Stimulated activated effector memory CD8-positive, alpha-beta T cell treated with anti-CD3 and anti-CD28 coated beads, Interleukin-12 subunit alpha, Interleukin-12 subunit beta, amount 100 ng/mL, for 72 hours (primary cell): ENCODE measurements at places on chromosomes 6 and 20.

GRCh38 chr20:10798811-10799210 is 125.0 kb upstream of the JAG1 start:
- no peak for DNase-seq

DNA sequence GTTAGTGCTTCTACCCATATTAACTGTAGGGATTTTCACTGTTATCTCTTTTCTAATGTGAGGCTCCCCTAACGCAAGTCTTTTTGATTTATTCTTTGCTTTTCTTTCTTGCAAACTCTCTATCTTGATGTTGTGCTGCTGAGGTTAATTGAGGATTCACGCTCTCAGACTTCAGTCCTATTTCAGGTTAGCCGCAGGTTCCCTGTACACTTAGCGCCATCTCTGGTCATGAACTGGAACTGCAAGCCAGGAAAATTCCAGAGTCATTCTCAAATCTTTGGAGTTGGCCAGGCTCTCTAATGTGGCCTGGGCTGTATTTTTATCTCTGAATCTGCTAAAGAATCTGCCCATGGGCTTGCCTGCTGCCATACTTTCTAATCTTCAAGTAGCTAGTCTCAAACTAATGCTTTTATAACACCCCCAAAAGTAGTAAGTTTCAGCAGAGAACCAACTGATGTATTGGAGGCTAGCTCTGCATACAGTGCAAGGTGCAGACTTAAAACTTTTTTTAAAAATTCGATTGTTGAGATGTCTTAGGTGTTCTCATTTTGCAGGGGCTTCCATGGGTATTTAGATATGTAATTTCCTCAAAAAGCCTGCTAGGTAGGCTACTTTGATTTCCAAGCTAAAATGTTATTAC is 91.1 kb upstream of the OPRM1 start:
- no peak for DNase-seq

DNA sequence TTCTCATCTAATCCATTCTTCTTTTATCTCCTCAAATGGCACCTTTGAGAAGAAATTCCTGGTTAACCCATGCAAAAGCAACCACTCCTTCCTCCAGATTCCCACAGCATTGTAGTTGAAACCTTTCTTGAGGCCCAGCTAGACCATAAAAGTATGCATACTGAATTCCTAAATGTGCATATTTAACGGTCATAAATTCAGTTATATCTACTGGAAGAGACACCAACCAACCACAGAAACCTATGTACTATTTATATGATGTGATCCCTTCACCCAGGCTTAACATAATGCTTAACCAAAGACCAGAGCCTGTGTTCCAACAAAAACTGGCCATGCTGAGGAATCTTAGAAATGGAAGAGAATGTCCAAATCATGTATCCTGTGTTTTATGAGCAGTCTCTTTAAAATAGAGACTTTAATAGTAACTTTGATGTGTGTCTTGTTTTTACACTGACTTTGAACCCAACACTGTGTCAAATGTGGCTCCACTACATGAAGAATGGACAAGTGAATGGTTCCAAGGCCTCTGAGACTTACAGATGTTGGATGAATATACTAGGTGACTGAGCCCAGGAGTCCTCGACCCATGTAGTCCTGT is 11.4 kb upstream of the TAF8 start:
- no peak for DNase-seq

- DNase-seq = no peak
Measured at GRCh38 chr6:132937466-132937906, 123.1 kb downstream of the RPS12 start.

GRCh38 chr6:163148451-163149278 is 265.9 kb upstream of the QKI start:
- no peak for DNase-seq

- no peak for DNase-seq
Measured at GRCh38 chr20:24132246-24132645, 143.7 kb upstream of the GGTLC1 start.

- no peak for DNase-seq
Measured at GRCh38 chr6:156957931-156958547, 180.9 kb downstream of the ARID1B start.

DNA sequence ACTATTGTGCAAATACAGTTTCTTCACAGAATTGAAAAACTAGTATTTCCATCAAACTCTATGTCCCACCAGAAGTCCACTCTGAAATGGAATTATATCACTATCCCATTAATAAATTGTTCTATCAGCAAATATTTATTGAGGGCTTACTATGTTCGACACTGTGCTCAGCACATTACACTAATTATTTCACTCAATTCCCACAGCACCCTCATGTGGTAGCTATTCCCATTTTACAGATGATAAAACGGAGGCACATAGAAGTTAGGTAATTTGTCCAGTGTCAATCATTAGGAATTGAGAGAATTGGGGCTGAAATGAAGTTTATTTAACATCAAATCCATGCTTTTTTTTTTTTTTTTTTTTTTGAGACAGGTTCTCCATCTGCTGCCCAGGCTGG is 52.5 kb downstream of the MKKS start:
- no peak for DNase-seq

DNA sequence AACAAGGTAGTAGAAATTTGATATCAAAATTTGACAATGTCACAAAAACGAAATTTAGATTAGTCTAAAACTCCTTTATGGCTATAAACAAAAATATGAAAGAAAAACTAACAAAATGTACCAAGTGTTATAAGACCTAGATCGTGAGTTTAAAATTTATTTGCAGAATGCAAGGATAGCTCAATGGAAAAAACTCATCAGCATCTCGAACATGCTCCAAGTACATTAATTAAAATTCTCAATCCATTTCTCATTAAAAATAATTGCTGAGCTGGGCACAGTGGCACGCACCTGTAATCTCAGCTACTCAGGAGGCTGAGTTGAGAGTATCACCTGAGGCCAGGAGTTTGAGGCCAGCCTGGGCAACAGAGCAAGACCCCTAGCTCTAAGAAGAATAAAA is 70.8 kb downstream of the MAP3K5 start:
- DNase-seq = no peak

DNA sequence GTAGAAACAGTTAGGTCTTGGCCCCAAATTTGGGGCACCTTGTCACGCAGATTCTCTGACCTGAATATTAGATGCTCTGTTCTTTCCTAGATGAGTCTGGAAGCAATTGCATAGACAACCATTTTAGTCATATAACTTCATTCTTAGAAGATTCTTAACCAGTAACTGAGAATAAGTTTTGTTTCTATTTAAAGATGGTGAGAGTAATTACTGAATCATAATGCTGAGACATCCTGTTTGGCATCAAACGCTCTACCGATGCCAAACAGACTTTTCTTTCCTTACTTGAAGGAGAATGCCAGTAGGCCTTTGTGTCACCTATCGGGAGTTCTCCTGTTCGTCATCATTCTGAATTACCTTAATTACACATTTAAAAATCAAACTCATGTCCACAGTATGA is 131.6 kb upstream of the ID4 start:
- DNase-seq = no peak

GRCh38 chr6:29524444-29525310 is 34.9 kb downstream of the UBD start:
- DNase-seq = no peak

DNA sequence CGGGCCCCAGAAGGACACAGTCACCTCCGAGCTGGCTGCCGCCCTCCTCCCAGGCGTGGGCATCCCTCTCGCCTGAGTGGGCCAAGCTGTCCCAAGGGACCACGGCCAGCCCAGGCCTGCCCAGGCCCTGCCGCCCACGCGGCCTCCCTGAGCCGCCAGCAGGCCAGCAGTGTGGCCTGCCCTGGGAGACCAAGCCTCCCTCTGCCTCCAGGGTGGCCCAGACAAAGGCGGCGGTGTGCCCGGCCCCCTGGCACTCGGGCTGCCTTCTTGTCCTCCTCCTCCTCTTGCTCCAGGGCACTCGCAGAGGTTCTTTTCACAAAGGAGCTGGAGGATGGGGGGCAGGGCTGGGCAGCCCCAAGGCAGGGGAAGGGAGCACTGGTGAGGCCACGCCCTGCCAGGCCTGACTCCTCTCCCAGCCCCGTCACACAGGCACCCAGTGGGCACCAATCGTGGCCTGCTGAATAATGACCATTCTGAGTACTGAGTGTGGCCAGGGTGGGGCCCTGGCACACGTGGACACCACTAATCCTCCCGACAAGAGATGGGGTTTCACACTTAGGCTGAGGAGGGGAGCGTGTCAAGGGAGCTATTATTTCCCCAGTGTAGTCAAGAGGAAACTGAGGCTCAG is 25.3 kb downstream of the NOL4L start:
- DNase-seq = no peak

DNA sequence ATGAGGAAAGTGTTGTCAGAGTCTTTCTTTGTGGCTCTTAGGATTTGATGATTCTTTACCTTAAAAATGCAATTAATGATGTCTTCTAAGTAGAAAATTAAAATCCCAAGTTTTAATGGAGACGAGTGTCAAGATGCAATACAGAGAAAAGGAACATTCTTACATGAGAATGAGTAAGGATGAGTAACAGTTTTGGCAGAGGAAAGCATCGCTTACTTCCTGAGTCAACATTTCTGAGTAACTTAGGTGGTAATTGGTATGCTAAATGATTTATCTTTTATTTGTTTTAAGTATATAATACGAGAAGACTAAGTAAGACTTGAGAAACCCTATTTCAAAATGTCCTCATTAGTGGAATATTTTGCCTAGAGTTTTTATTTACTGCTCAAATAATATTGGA is 101.3 kb downstream of the RTN4IP1 start:
- no peak for DNase-seq

DNA sequence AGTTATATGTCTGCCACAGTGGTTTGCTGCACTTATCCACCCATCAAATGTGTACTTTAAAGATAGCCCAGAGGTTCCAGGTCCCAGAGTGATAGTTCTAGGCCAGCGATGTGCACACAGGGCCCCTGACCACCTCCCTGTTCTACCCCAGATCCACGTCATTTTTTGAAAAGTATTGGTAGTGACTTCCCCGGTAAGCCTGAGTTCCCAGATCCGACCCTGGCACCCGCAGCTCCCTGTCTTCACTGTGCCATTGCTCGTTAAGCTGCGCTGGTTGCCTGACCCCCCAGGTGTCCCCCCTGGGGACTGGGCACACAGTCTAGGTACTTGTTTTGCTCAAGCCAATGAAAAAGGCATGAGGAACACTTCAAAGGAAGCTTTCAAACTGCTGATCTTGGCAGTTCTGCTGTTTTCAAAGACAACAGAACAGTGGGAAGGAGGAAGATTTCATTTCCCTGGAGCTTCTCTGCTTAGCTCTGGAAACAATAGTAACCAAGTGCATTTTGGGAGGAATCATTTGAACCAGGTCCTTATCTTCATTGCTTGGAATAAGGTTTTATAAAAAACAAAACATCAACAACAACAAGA is 116.3 kb upstream of the TAB2 start:
- DNase-seq = no peak

- no peak for DNase-seq
Measured at GRCh38 chr6:136371959-136372358, 82.3 kb upstream of the BCLAF1 start.

DNA sequence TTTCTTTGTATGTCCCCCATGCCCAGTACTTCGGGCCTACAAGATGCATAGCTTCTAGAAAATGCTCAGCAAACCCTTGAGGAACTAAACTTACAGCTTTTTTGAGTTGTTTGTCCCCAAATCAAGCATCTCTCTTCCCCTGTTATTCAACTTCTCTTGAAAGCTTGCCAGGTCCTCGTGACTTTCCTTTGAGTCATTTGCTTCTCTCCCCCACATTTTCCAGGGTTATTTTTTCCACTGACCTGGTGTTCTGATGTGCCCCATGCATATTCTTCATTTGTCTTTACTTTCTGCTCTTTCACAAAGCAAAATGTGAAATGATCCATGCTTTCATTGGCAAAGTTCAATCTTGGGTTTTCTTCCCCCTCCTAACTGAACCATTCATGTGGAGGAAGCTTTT is 204.8 kb downstream of the TFAP2A start:
- no peak for DNase-seq

- DNase-seq = no peak
Measured at GRCh38 chr20:52201395-52201794, 9.8 kb upstream of the ZFP64 start.

DNA sequence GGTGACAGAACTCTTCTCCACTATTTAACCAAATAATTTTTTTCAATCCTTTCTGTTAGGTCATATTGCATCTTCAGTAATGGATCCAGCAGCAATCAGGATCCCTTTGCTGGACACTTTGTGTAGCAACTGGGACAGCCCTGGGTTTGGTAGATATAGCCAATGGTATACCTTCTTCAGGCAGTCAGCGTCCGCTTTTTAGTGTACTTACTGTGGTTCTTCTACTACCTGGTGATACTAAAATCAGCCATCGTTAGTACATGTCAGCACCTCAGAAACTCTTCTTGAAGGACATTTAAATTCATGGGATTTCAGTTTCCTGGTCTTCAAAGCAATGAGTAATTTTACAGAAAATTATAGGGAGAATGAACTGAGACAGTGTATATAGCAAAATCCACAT is 93.5 kb downstream of the ADGRG6 start:
- no peak for DNase-seq

DNA sequence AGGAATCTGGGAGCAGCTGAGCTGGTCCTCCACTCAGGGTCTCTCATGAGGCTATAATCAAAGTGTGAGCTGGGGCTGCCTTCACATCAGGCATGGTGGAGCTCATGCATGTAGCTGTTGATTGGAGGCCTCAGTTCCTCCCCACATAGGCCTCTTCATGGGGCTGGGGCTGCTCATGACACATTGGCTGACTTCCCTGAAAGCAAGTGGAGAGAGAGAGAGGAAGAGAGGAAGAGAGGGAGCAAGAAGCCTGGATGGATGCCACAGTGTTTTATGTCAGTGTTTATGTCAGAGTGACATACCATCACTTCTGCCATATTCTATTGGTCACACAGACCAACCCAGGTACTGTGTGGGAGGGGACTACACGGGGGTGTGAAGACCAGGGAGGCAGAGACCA is 43.8 kb downstream of the EYA2 start:
- DNase-seq = no peak

DNA sequence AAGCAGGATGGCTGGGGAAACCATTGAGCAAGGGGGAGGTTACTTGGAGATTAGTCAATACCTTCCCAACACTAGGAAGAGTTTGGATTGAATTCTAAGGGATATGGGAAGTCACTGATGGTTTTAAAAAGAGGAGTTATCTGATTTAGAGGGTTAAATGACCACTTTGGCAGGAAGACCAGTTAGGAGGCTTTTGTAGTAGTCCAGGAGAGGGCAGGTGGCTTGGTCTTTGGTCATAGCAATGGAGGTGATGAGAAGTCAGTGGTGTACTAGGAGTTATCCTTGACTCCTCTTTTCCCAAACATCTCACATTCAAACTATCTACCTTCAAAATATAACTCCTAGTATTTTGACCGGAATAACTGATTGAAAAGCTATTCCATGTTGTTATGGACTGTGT is 644.1 kb downstream of the UTRN start:
- no peak for DNase-seq

DNA sequence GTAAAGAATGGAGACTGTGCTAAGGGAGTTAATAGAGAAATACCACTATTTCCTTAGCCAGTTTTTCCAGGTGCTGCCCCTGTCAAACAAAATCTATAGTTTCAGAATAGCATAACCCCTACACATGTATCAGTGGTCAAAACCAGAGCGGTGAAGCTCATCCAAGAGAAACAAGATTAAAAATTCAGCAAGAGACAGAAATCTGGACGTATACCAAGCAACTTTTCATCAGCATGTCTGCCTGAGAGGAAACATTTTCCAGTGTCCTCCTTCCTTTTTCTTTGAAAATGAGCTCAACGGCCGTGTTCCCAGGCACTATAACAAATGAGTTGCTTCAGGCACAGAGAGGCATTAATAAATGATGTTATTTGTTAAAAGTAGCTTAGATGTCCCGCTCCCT is 416.5 kb downstream of the BCKDHB start:
- DNase-seq = no peak
